Neural crest cell (in vitro differentiated cells): ENCODE measurements at places on chromosomes 11 and 22.

DNA sequence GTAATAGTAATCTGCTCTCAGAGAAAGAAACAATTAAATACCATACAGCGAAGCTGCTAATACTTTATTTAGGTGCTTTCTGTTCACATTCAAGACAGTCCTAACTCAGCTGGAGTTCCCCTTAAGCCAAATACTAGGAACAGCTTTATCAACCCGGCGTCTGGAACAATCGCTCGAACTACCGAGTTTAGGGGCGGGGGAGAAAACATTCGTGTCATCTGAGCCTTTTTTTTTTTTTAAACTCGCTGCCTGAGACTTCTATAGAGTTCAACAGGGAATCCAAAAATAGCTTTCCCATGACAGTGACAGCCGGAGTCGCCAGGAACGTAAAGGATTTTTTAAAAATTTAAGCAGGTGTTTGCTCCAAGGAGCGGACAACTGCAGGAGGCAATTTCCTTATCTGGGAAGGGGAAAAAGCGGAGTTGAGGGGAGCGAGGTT, 852 bp downstream of the TRAF6 start:
- no peak for DNase-seq

GRCh38 chr11:17026487-17027082, 12.4 kb upstream of the PLEKHA7 start:
- no peak for DNase-seq

- DNase-seq, result no peak
These were observed 88.9 kb downstream of the RAB38 start for GRCh38 chr11:88086297-88086696.

- DNase-seq, result no peak
These were observed 8.1 kb downstream of the SCARF2 start for GRCh38 chr22:20429254-20430100.

GRCh38 chr11:60492488-60493009, at the start of gene MS4A12:
Gene MS4A12 (plus strand): TSS chr11:60492778. CDS start chr11:60497319, 4,541 bp downstream.
- DNase-seq, result no peak

DNA sequence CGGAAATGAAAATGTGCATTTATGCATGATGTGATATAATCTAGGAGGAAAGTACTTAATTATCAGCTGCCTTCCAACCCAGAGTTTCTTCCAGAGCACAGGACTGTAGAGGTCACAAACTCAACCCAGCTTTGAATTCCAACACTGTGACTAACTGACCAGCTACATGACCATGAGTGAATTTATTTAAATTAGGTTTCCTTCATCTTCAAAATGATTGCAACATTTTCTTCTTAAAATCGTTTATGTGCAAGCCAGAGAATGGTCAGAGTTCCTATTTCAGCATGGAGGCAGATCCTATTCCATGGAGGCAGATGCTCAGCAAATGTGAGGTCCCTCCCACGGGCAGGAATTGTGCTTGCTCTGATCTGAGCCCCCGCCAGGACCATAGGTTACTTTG, 42.4 kb downstream of the OSBP start:
- DNase-seq, result no peak

- no peak for DNase-seq
These were observed 2.7 kb downstream of the BRD1 start for GRCh38 chr22:49824936-49825335.

GRCh38 chr11:16784097-16784496, 45.6 kb downstream of the C11orf58 start:
- no peak for DNase-seq

DNA sequence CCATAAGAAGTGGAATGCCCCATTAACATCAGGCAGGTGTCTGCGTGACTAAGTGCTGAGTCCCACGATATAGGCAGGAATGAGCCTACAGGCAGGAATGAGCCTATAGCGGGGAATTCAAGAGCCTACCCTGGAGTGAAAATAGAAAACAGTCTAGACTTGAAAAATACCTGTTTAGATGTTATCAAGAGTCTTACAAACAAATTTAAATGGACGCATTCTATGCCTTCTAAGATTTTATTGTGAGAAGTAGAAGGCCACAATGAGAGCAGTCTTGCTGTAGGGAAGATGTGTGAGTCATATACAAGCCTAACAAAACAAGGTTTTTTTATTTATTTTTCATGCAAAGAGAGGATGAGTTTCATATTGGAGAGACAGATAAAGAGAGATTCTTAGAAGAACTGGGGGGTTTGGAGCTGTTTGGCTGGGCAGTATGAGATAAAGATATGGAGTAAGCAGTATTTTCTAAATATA, 200.8 kb upstream of the ZC3H12C start:
- DNase-seq, result no peak

GRCh38 chr11:128633384-128633965, 46.1 kb upstream of the ETS1 start:
- no peak for DNase-seq

DNA sequence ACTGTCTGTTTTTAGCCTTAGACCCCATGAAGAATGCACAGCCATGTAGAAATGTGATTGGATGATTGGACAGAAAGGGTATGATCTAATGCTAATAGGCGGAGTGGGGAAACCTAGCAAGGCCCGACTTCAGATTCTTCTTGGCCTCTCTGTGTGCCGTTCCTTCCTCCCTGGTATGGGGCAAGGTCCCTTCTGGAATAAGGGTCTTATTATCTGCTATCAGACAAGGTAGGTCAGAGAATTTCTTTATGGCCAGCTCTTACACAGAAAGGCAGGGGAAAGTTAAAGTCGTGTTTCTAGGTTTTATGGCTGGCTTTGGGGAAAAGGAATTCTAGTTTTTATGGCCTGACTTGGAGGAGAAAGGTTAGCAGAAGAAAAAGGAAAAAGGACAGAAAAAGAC, 30.6 kb downstream of the DBX1 start:
- DNase-seq, result no peak

DNA sequence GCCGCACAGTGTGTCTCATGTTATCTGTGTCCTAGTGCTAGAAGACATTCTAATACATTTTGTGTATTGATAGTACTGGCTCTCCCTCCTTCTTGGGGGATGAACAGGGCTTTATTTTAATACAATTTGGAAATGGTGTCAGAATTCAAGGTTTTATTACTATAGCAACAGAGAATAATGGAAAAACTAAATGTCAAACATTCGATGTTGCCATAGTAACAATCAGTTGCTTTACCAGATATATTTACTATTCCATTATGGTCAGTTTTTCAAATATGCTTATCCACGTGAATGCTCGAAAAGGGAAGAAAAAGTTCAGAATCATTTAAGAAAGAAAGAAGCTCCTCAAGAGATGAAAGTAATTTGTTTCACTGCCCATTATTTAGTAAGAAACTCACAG, 8.6 kb upstream of the MSANTD4 start:
- DNase-seq, result no peak

- no peak for DNase-seq
These were observed 150.6 kb downstream of the CEP164 start for GRCh38 chr11:117478126-117478860.

- DNase-seq, result peak; percentile 5
These were observed 56.0 kb downstream of the GLYATL2 start for GRCh38 chr11:58788355-58789023.

DNA sequence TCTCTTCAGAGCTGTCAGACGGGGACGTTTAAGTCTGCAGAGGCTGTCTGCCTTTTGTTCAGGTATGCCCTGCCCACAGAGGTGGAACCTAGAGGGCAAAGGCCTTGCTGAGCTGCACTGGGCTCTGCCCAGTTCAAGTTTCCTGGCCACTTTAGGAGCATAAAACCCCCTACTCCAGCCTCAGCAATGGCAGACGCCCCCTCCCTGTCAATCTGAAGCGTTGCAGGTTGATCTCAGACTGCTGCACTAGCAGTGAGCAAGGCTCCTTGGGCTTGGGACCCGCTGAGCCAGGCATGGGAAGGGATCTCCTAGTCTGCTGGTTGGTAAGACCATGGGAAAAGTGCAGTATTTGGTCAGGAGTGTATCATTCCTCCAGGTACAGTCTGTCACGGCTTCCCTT, 66.6 kb upstream of the TP53I11 start:
- DNase-seq, result no peak

DNA sequence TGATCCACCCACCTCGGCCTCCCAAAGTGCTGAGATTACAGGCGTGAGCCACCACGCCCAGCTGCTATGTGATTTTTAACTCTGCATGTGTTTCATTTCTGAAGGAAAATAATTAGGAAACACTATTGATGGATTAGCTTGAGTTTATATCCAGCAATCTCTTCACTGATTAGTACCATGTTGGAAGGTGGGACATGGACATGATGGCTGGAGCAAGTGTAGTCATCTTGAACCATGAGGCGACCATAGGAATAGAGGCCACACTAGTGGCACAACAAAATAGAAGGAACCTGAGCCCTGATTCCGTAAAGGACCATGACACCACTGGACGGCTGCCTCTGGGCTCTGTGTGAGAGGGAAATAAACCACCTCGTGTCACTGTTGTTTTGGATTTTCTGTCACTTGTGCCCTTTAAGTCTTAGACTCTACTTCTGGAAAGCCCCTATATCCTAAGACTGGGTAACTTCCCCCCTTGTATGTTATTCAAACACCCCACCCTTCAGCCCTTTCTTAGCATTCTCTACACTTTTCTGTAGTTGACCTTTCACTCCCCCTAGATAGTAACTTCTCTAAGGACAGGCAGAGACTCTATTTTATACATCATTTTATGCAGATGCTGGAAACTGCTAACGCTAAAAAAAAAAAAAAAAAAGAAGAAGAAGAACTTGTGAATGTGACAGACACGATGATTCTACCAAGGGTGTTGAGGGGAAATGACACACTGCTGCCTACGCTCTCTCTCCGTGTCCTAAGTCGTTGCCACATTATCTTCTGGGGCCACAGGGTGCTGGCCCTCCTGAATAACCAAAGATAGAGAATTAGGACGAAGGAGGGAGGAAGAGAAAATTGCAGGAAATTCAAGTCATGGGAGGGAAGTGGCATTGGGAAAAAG, 2.7 kb upstream of the VPS37C start:
- no peak for DNase-seq

DNA sequence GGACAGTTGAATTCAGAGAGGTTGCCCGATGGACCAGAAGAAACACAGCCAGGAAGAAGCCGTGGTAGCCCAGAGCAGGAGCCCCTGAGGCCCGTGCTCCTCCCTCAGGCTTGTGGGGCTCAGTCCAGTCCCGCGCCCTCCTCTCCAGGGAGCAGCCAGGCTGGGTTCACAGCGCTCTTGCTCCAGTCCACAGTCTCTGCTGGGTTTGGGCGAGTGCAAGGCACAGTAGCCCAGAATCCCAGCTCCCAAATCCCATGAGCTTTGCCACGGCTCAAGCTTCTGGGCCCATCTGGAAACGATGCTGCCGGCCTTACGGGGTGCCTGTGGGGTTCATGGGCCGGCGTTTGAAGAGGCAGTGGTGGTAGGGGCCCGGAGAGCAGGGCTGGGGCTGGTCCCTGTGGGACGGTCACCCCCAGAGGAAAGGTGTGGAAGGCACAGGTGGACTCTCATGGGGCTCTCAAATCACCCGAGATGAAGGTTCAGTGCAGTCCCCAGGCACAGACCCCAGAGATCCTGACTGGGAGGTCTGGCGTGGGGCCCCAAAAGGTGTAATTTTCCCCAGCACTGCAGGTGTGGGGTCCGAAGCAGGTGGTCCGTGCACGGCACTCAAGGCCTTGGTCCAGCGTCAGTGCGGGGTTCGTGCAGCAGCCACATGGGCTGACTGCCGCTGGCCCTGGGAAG, 30.6 kb upstream of the ATXN10 start:
- DNase-seq, result no peak

GRCh38 chr11:61369372-61370348, 7.5 kb downstream of the TMEM138 start:
- DNase-seq, result no peak

- no peak for DNase-seq
These were observed 4.2 kb upstream of the C11orf86 start for GRCh38 chr11:66970807-66971442.

GRCh38 chr11:36214480-36214879, 74.7 kb downstream of the COMMD9 start:
- DNase-seq, result no peak

GRCh38 chr11:74641289-74641688, 48.9 kb downstream of the POLD3 start:
- no peak for DNase-seq

DNA sequence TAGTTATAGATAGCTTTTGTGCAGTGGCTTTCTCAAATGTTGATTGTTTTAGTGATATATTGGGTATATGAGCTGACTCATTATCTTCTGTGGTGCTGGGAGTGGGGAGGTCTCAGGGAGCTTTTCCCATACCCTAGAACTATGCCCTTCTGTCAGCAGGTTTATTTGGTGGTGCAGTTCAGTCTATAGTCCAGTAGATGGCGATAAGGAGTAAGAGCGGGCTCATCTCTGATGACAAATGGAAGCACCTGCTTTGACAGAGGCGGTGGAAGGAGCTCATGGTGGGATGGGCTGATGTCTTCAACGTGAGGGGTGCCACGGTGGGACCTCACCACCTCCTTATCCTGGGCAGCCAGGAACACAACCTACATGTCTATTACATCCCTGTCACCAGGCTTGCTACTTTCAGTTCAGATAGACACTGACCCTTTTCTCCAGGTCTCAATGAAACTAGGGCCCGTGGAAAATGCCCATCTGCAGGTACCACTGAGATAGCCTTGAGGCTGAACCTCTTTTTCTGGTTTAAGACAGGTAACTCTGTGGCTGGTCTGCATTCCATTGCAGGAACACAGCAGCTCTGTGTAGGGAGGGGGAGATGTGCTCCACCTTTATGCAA, 13.0 kb upstream of the OR6A2 start:
- DNase-seq, result peak; percentile 29

- no peak for DNase-seq
These were observed 19.1 kb downstream of the MIF start for GRCh38 chr22:23913306-23913660.

GRCh38 chr11:69969890-69970784, 108.0 kb upstream of the ANO1 start:
- DNase-seq, result no peak

- no peak for DNase-seq
These were observed 58.4 kb downstream of the ST3GAL4 start for GRCh38 chr11:126413843-126414405.

DNA sequence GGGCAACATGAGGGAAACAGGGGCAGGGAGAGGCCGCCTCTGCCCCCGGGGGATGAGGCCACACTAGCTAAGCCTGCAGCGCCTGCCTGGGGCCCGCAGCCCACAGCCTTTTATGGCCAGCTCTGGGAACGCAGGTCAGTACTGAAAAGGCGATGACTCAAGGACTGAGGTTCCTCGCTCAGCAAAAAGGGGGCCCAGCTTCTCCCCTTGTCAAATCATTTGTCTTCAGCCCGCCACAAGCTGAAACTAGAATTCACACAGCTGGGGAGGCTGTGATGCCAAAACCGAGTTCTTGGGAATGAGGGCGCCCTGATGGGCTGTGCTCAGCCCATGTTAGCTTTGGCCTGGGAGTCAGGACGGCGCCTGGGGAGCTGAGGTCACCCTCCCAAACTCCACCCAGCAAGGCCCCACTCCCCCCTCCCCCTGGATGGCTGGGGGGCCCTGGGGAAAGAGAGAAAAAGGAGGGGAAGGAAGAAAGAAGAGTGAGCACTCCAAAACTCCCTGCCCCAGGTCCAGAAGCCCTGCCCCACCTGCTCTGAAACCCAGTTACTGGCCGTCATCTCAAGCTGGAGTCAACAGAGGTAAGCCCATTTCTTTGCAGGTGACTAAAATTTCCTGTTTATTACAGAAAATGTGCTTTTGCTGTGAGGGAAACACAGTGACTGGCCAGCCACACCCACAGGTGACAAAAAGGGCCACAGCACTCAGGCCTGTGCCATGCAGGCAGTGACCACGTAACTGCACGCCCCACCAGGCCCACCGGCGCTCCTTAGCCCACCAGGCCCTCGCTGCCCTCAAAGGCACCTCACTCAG, 13.7 kb downstream of the EHD1 start:
- no peak for DNase-seq
